ENCODE measurements at places on chromosomes 16 and 17.

- DNase-seq: no peak
Observed at GRCh38 chr16:19515757-19516156, 6.1 kb downstream of the GDE1 start.

- DNase-seq: no peak
Observed at GRCh38 chr17:44362459-44362948, 1.1 kb downstream of the FAM171A2 start.

- DNase-seq: no peak
Observed at GRCh38 chr16:21057875-21058274, 92.8 kb downstream of the DNAH3 start.

DNA sequence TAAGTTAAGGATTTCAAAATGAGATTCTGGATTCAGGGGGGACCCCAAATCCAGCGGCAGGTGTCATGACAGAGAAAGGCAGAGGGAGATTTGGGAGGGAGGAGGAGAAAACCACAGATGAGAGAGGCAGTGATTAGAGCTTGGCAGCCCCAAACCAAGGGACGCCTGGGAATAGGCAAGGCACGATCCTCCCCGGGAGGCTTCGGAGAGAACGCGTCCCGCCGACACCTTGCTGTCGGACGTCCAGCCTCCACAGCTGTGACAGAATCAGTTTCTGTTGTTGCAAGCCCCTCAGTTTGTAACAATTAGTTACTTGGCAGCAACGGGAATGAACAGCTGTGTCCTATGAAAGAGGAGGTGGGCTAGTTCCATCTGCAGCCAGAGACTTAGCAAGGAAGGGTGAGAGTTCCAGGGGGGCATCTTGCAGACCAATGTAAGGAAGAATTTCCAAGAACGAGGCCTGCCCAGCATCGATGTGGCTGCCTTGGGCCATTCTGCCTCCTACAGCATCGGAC, 110.7 kb upstream of the SDK2 start:
- DNase-seq: no peak

DNA sequence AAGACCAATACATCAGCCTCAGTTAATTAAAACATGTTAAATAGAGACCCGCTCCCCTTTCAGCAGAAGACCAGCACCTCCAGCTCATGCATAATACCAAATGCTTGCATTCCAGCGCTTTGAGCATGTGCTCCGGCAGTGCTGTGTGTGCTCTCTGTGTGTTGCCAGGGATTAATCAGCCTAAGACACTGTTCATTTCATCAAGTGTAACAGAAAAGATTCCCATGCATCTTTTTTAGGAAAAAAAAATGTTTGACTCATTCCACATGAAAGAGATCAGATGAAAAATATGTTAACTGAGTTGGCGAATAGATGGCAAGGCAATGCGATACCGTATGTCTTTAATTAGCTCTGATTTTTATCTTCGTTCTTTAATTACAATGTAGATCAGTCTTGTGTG, 187.6 kb downstream of the RPTOR start:
- DNase-seq: no peak

All from stimulated activated CD4-positive, alpha-beta T cell treated with anti-CD3 and anti-CD28 coated beads, TNF-alpha, amount 100 ng/mL, for 1 hour (primary cell).